ENCODE measurements at places on chromosomes 7 and 10.

- no peak for DNase-seq
These were observed at the start of gene PDGFA for GRCh38 chr7:519484-520390. TSS of gene PDGFA (minus strand) at chr7:519846. CDS start at chr7:519001, 845 bp downstream.

DNA sequence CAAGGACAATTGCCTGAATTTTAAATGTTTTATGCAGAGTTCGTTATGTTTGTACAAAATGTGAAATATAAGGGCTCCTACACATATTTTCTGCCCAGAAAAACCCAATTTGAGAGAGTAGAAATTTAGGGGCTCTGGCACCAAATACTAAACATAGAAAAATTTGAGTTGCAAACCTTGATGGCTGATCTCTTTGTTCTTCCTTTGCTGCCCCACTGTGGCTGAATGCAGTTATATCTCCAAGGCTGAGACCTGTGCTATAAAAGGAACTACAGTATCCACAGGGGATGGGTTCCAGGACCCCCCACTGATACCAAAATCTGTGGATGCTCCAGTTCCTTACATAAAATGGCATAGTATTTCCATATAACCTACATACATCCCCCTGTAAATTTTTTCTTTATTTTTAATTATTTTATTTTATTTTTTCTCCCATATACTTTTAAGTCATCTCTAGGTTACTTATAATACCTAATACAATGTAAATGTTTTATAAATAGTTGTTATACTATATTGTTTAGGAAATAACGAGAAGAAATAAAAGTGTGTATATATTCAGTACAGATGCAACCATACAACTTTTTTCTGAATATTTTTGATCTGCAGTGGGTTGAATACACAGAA, 22.5 kb downstream of the CFAP43 start:
- DNase-seq: no peak

- no peak for DNase-seq
These were observed 410.3 kb upstream of the SHH start for GRCh38 chr7:156222611-156223010.

- no peak for DNase-seq
These were observed 133.5 kb downstream of the TACC2 start for GRCh38 chr10:122122493-122122892.

GRCh38 chr10:117221156-117221711, 19.7 kb upstream of the SLC18A2 start:
- DNase-seq: no peak

- no peak for DNase-seq
These were observed 177.7 kb downstream of the ACTR3B start for GRCh38 chr7:152937282-152937681.

- DNase-seq: no peak
These were observed 28.4 kb upstream of the PRKAG2 start for GRCh38 chr7:151905353-151905752.

- no peak for DNase-seq
These were observed 4.6 kb downstream of the STRA8 start for GRCh38 chr7:135238112-135238744.

GRCh38 chr10:20948686-20949327, 51.7 kb upstream of the NEBL start:
- no peak for DNase-seq

- DNase-seq: no peak
These were observed 54.4 kb upstream of the SDK1 start for GRCh38 chr7:3246651-3247050.

DNA sequence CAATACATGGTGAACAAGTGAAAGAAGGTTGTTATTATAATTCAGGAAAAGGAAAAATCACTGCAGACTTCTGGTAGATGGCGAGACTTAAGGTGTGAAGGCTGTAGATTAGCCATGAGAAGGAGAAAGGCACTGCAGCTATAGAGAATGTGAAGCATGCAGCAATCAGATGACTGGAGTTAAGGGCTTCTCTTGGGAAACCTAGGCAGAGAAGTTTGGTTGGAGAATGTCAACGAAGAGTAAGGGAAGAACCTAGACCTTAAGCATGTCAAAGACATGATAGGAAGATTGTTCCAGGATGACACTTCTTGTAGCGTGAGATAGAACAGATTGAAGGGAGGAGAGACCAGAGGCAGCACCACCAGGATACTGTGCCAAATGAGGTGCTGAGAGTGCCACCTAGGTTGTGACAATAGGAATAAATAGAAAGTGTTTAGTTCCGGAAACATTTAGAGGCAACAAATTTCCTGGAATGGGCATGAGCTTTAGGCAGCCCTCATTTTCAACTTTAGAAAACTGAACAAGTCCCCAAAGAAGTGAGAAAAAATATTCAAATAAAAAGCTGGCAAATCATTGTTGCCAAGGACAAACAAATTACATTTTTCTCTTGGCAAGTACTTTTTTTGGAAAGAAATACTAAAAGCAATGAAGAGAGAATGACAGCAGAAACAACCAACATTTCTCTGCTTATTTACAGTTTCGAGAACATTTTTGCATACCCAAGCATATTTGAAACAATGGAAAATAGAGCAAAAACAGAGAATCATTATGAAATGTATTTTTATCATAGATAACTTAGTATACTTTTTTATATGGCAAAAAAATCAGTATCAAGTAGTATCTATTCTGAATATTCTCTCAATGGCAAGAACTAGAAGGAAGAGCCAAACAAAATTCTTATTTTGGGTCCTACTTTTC, 4.9 kb downstream of the LRRC17 start:
- DNase-seq: no peak

GRCh38 chr7:78412216-78412858, 613.8 kb downstream of the PHTF2 start:
- DNase-seq: no peak

GRCh38 chr10:5480162-5480941, 19.0 kb downstream of the CALML5 start:
- DNase-seq: no peak

DNA sequence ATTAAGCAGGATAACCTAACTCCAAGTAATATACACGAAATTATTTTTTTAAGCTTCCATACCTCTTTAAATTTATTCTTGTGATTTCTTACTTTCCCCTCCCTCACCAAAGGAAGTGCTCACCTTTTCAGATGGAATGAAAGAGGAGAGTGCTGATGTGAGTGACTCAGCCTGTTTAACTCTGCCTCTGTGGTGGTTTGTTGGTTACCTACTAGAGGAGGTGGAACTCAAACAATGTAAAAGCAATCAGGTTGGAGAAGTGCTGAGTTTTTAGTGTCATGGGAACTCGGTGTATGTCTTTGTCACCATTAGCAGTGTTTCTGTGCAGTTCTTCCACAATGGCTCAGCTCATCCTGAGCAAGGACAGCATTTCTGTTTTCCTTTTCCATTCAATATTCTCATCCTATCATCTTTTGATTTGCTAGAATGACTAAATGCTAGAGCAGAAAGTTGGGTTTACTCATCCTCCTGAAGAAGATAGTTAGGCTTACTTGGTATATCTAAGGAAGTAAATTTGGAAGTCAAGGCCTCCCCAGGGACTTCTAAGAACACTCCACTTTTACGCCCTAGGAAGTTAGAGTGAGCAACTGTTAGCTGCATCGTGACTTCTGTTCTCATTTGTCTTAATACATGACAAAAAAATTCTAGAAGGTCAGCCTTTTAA, 6.0 kb downstream of the ADD3 start:
- no peak for DNase-seq

GRCh38 chr10:100600218-100600617, 64.5 kb downstream of the HIF1AN start:
- no peak for DNase-seq

GRCh38 chr10:86523348-86523747, 1.8 kb upstream of the WAPL start:
- no peak for DNase-seq

DNA sequence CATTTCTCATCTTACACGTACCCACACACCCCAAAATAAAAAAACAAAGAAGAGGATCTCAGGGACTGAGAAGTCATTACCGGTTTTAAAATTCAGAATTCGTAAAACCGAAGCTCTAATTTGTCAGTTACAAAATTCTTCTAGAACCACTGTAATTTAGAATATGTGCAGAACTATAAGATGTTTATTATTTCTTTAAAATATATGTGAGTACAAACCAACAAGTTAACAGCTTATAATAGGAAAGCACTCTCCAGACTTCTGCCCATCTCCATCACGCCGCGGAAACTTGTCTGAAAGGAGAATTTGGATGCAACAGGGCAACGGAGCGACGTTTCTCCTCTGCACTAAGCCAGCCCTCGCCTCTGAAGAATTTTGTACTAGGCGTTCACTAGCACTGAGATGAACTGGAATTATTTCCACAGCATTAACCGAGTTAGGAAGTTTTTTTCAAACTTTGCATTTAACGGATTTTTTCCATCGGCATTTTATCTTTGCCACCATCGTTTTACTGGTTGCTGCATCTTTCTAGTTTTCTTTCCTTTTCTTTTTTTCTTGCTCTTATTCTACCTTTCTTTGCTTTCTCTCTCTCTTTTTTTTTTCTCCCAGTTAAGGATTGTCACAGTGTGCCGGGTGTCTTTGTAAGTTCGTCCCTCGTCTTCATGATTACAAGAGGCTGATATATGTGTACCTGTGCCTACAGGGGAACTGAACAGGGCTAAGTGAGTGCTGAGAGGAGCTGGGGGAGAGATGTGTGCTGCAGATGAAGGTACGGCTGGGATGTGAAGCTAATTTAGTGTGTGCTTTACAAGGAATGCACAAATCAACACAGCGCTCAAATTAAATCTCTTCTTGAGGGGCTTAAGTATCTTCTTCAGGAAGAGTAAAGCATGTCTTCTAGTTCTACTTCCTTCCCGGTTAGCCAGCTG, 295.9 kb upstream of the NFE2L3 start:
- DNase-seq: no peak

DNA sequence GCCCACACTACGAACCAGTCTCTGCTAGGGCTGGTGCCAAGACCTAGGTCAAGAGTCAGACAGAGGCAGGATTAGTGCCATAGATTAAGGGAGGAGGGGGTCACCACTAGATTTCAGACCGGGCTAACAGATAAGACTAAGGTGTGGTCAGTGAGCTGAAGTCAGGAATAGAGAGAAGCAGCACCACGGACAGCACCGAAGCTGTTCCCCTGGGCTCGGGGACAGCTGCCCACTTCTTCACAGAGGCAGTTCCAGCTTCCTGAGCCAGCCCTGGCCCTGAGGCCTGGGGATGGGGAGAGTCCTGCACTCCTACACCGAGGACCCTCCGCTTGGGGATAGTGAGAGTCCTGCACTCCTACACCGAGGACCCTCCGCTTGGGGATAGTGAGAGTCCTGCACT, 11.2 kb upstream of the JAKMIP3 start:
- DNase-seq: no peak

GRCh38 chr7:23284871-23285270, 14.3 kb upstream of the MALSU1 start:
- DNase-seq: no peak

DNA sequence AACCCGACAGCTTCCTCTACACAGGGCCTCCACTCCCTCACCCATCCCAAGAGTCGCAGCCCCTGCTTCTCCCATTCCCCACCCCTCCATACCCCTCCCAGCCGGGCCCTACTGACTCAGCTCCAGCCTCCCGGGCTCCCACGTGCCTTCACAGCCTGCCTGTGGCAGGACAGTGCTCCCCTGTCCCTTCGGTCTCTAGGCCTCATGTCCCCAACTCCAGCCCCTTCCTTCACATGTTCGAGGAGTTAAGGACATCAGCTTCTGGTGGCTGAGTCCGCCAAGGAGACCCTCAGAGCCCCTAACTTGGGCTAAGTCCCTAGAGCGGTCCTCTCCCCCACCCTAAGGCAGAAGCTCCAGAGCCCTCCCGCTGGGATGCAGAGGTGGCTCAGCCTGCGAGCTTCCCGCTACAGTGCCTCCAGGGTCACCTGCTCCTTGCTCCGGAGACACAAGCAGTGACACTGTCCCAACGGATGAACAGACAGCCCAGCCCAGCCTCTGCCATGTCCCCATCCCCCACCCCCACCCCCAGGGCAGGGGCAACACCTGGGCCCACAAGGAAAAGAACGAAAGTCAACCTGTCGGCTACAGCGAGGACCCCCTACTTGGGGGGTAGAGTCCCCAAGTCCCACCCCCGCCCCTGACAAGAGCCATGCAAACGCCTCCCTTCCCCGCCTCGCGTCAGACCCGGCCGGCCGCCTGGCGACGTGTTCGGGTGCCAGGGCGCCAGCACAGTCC, 716 bp downstream of the SMARCD3 start:
- no peak for DNase-seq

DNA sequence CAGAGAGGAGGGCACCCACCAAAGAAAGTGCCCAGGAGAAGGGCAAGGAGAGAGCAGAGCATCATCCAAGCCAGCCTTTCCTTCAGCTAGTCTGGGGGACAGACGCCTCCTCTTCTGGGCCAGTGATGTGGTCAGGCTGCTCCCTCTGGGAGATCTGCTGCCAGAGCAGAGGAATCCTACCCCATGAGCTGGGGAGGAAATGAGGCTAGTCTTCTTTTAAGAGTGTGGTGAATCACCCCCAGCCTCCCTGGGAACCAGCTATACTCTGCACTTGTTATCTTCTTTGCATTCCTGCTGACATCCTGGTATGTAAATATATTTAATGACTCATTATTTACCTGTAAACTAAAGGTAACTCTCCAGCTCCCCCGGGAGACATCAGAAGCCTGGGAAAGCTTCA, 41.6 kb upstream of the EPHB6 start:
- no peak for DNase-seq
